Foreskin fibroblast (primary cell): ENCODE measurements at places on chromosomes 11 and 22.

GRCh38 chr11:22431106-22431505 lies 92.9 kb downstream of the SLC17A6 start:
- no peak for DNase-seq

DNA sequence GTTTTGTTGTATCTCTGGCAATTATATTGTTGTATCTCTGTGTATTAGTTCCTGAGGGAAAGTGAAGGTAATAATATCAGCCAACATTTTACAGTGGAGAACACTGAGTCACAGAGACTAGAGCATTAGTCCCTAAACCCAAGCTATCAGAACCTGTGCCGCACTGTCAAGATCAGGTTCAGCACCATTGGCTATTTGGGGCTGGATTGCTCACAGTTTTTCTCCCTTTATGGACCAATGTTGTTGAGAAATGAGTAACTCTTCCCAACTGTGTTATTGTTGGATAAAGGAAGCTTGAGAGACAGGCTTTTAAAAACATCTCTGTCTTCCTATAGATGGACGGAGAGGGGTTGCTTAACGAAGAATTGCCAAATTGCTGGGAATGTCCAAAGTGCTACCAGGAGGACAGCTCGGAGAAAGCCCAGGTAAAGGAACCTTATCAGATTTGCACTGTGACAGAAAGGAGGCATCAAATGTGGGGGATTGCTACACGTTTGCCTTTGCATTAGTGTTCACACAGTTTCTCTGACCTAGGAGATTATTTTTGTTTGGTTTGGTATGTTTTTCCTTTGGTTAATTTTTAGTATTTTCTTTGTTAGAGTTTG lies 18.2 kb upstream of the GRK2 start:
- DNase-seq = no peak

DNA sequence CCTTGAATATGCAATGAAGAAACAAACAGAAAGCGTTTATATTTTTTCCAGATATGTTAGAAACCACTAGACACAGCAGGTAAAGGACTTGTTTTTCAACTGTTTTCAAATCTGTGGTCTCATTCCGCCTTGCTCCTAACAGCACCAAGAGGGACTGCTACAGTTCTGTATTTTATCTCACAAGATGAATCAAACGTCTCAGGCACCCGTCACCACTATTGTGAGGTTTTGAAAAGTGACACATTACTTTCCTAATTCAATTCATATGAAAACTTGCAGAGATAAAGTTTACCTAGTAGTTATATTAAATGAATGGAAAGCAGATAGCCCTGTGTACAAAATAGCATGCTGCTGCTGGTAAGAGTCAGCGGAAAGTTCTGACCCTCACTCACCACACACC lies 386.3 kb downstream of the ETS1 start:
- DNase-seq = no peak

DNA sequence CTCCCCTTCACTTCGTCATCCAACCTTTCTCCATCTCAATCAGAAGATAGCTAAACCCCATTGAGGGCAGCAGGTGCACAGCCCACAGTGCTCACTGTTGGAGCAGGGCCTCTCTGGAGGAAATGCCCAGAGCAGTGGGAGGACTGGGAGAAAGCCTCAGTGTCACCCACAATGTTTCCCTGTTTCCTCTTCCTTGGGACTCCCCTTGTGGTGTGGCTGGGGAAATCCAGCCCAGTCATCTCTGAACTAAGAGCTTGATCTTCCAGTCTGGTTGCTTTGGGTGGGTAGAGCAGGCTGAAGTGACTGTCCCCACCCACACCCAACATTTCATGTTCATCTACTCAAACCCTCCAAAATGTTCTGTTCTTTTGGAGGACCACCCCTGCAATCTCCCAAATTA lies 29.8 kb upstream of the EED start:
- no peak for DNase-seq

GRCh38 chr22:19518635-19519034 lies 5.6 kb downstream of the CLDN5 start:
- DNase-seq = no peak

GRCh38 chr11:126277780-126278179 lies 5.1 kb upstream of the TIRAP start:
- no peak for DNase-seq

DNA sequence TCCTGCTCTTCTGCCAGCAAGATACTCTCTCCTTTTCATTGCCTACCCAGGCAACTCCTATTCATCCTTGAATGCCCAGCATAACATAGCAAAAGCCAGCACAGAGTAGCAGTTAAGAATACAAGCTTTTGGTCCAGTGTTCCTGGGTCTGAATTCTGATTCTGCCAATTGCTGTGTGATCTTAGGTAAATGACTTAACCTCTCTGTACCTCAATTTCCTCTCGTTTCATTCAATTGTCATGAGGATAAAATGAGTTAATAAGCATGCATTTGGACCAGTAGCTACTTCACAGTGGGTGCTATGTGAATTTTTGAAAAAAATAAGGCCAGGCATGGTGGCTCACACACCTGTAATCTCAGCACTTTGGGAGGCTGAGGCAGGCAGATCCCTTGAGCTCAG lies 346.0 kb downstream of the BUD13 start:
- DNase-seq = no peak

GRCh38 chr11:65504674-65505465 lies 6.0 kb downstream of the MALAT1 start:
- DNase-seq = peak; percentile 45

GRCh38 chr11:47955061-47955755 lies 25.2 kb upstream of the PTPRJ start:
- peak; percentile 31 for DNase-seq

GRCh38 chr22:33597274-33597985 lies 322.8 kb downstream of the LARGE1 start:
- DNase-seq = no peak

DNA sequence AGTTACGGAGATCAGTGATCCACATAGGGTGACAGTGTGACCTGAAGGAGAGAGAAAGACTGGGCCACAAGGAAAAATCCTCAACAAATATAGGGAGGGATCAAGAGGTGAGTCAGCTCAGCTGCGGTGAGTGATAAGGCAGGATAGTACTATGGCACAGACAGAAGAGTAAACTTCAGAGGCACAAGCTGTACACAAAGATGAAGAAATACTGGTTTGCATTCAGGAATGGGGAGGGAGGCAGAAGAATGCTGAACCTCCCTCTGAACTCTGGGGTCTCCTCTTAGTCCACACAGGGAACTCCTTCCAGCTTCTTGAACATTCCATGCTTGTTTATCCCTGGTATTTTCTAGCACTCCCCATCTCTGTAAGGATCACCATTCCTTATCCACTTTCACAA lies 162.7 kb downstream of the BARX2 start:
- no peak for DNase-seq

DNA sequence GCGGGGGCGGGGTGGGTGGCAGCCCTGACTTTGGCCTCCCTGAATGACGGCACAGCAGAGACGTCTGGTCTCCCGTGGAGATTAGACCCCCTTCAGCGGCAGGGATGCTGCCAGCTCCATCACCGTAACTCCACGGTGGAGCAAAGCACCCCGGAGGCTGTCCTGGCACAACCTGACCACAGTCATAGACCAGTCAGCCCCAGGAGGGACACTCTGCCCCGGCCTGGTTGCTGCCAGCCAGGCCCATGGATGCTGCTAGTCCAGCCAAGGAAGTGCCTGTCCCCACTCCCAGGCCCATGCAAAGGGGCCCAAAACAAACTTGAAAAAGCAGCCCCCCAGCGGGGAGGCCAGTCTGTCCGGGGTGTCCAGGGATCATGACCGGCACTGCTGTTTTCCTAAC lies 11.5 kb upstream of the ANO1 start:
- DNase-seq = no peak

GRCh38 chr11:68750195-68751003 lies 921 bp downstream of the TESMIN start:
- no peak for DNase-seq

DNA sequence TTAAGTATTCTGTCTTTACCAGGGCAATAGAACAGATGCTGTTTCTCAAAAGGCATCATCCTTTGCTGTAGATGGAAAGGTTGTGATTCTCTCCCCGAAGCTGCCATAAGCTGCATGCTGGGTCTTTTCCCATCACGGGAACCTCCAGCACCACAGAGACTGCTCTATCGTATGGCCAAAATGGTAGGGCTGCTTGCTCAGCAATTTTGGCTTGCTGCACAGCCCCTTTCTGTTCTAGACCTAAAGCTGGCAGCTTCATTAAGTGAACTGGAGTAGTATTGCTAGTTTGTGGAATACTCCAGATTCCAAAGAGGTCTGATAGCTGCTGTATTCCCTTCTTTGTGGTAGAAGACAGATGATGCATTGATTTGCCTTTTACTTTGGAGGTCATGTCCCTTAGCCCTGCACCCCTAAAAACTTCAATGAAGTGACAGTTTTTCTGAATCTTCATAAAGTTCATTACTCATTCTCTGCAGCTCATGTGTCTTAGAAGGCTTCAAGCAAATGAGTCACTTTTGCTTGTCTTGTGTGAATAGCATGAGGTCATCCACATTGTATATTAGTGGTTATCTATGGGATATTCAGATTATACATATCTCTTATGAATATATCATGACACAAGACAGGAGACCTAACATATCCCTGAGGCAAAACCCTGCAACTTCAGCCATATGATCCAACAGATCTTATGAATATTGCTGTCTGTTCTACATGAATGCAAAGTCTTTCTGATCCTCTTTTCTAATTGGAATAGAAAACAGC lies 245.3 kb downstream of the FAM76B start:
- peak; percentile 71 for DNase-seq

GRCh38 chr22:20246368-20247009 lies 21.6 kb downstream of the RTN4R start:
- DNase-seq = no peak

DNA sequence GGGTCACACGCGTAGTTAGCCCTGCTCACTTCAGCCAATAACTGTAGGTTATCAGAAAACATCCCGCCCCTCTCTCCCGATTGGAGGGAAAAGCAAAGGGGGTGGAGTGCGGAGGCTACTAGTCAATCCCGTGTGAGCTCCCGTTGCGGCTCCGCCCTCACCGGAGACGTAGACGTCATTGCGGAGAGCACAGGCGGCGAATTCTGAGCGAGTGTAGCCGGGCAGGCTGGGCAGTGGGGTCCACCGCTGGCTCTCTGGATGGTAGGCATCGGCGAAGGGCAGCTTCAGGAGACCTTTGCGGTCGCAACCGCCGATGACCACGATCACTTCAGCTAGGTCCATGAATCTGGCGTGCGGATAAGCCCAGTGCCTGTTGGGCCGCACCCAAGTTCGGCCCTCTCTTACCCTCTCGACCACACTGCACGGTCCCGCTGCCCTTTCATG lies 4.7 kb downstream of the KLHL35 start:
- peak; percentile 73 for DNase-seq

DNA sequence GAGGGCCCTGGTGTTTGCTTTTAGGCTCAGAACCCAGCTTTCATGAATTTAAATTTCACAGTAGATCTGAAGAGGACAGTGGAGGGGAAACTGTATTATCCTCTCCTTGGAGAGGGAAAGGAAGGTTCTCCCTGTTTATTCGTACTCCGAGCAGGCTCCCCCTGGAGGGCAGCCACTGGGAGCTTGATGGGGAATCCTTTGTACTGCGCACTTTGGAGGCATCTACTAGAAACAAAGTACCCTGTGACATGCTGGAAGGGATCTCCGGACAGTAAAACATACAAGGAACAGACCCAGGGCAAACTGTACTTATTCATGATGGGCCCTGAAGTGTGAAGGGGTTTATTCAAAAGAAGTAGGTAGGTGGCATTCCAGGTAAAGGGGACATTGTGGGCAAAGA lies 27.2 kb downstream of the NAV2 start:
- DNase-seq = no peak

DNA sequence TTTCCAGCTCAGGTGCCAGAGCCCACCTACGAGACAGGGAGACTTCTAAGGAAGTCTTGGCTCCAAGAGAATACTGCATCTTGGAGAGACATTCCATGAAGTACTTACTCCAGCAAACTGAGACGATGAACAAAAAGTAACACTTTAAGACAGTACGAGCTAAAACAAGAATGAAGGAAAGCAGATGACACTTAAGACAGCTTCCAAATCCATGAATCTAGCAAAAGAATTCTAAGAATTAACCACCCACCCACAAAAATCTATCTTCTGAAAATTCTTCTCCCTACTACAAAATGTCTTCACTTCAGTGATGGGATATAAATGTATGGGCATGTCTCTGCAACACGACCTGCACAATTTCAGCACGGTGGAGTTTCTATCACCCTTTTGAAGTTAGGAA lies 132.9 kb downstream of the C11orf58 start:
- no peak for DNase-seq

DNA sequence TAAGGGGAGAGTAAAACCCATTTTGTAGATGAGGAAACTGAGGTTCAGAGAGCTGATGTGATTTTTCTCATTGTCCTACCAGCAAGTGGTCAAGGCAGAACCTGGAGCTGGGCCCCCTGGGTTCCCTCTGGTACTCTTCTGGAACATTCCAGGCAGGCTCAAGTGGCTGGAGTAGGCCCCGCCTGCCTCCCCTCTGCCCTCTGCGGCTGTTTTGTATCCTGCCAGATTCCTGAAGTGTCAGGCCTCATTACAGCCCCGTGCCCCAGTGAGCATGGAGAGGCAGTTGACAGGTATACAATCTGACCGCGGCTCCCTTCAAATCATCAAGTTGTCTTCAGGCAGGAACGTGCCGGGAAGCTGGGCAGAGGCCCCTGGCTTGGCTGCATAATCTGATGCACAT lies 94.6 kb upstream of the CD82 start:
- DNase-seq = no peak

DNA sequence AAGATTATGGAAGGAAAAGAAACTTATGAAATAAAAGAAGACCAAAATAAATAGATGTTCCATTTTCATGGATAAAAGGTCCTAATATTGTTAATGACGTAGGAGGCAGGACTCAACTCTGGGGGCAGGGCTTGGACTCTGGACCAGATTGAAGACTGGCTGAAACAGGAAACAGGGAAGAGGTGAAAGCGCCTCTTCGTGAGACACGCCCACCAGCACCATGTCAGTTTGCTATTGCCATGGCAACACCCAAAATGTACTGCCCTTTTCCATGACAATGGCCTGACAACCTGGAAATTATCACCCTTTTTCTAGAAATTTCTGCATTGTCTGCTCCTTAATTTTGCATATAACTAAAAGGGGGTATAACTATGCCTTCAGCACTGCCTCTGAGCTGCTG lies 1522.2 kb downstream of the TBC1D22A start:
- DNase-seq = no peak

DNA sequence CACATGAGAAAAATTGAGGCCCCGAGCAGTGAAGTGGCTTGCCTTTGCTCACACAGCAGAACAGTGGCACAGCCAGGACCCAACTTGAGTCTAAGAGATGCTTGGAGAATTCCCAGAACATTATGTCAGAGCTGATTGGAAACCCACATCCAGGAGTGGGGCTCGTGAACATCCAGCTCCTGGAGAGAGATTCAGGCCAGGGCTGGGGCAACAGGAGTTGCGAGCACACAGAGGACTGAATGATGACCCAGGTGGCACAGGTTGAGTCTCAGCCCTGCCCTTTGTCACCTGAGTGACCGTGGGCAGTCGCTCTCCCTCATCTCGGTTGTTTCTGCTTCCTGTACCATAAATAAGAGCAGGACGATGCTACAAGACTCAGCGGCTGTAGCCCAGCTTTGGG lies 102.6 kb downstream of the MYO18B start:
- no peak for DNase-seq
